ENCODE measurements at places on chromosomes 5 and 9.

DNA sequence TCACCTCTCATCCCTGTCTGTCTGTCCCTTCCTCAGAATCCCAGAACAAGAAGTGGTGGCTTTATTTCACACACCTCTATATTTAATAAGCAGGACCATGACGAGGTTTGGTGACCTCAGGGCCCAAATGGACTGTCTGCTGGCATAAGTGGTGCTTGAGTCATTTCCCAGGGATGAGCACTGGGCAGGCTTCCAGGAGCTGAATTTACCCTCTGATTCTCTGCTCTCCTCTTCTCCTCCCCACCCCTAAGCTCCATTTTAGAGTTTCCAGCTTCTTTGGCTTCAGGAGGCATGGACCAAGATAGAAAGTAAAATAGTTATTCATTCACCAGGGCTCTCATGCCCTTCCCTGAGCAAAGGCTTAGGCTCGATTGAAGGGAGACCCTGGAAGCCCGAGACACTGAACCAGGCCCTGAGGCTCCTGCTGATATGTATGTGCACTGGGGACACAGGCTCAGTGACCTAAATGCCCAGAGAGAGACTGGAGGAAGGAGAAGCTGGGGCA, 69.1 kb downstream of the PPARGC1B start:
- DNase-seq, result no peak

- no peak for DNase-seq
Measured at GRCh38 chr5:166758151-166758550, 1533.3 kb upstream of the WWC1 start.

DNA sequence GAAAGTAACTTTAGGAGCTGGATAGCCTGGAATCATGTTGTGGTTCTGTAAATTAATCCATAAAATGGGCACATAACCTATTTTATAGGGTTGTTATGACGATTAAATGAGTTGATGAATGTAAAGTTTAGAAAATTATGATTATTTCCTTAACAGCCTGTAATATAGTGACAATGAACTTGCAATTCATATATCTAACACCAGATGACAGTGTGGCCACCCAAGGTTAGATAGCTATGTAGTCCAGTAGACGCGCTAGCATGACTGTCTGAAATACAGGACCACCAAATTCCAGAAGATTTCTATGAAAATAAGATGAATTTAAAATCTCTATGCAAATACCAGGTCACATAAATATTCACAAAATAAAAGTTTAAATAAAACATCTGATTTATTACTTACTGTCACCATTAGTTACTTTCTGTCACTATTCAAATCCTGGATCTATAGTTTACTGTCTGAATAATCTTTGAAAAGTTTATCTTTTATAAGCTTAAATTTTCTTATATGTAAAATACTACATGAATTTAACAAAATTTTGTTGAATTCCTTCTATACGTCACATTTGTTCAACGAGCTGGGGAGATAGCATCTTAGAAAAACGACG, 26.1 kb upstream of the MACIR start:
- DNase-seq, result no peak

- no peak for DNase-seq
Measured at GRCh38 chr5:168683247-168683926, 104.2 kb upstream of the PANK3 start.

DNA sequence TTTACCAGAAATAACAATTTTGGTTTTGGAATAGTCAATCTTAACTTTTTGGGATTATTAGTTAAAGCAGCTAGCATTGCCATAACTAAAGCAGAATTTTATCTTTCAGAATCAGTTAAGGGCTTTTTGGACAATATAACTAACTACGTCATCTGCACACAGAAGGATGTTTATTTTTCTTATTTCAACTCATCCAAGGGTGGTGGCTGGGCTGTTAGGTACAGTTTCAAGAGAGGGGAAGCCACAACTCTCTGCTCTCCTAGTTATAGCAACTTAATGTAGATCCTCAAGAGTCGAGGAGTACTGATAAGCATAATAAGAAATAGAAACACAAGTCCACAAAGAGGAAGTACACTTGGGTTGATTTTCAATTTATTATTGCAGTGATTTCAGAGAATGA, 65.6 kb downstream of the ANKRD55 start:
- no peak for DNase-seq

DNA sequence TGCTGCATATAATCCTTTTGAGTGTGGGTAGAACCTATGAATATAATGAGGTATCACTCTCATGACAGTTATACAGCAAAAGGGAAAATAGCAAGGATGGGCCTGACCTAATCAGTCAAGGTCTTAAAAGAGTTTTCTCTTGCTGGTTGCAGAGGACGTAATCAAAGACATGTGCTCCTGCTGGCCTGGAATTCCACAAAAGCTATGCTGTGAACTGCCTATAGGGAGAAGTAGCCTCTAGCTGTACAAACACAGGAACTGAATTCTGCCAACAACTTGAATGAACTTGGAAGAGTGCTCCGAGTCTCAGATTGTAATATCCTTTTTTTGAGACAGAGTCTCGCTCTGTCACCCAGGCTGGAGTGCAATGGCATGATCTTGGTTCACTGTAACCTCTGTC, 195.6 kb downstream of the PLK2 start:
- DNase-seq, result no peak

- no peak for DNase-seq
Measured at GRCh38 chr9:132647355-132647754, 22.4 kb downstream of the DDX31 start.

- no peak for DNase-seq
Measured at GRCh38 chr5:17989036-17989435, 354.8 kb downstream of the TAF11L14 start.
